ENCODE measurements at places on chromosomes 13 and 19.
A peak's percentile ranks its signal among the peaks of the same experiment; 100 is the strongest.

DNA sequence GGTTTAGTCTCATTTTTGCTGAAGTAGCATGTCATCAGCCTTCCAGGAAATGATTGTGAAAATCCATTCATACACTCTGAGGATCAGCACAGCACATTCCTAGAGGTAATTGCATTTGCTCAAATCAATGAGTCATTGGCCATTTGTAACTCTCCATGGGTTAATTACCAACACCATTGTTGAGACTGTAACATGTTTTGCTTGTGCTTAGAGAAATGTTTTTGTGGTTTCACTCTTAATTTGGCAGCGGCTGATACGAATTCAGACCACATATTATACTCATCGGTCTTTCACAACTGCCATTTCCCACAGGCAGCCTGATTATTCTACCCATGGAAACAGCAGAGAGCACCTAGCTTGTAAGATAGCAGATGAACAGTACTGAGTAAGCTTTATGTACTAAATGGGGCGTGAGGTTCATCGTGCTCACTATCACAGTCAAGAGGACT, 110.3 kb downstream of the NHLRC3 start:
- no peak for DNase-seq

DNA sequence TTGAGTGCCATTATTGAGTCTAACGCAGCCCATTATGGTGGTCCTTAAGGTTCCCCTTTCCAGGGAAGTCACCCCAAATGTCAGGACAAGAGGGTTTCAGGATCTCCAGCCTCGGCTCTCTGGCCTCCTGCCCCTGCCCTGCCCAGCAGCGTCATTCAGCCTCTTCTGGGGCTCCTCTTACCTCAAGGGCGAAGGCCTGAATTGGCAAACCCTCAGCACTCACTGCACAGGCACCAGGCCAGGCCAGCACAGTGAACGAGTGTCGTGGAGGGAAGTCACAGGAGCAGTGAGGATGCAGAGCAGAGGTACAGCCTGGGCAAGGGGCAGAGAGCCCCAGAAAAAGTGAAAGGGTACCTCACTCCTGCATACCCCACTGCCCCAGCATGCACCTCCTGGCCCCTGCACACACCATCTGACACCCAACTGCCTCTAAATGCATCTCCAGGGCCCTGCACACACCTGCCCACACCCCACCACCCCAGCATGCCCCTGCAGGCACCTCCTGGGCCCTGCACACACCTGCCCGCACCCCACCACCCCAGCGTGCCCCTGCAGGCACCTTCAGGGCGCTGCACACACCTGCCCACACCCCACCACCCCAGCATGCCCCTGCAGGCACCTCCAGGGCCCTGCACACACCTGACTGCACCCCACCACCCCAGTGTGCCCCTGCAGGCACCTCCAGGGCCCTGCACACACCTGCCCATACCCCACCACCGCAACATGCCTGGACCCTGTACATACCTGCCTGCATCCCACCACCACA, 19.8 kb downstream of the SLC25A42 start:
- no peak for DNase-seq

DNA sequence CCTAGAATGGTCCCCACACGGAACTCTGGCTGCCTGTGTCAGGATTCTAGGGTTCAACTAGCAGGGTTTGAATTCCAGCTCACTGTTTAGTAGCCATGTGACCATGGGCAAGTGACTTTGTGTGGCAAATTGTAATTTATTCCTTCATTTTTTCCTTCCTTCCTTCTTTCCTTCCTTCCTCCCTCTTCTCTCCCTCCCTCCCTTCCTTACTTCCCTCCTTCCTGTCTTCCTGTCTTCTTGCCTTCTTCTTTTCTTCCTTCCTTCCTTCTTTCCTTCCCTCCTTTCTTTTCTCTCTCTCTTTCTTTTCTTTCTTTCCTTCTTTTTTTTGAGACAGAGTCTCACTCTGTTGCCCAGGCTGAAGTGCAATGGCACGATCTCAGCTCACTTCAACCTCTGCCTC, 8.5 kb upstream of the DENND1C start:
- no peak for DNase-seq

DNA sequence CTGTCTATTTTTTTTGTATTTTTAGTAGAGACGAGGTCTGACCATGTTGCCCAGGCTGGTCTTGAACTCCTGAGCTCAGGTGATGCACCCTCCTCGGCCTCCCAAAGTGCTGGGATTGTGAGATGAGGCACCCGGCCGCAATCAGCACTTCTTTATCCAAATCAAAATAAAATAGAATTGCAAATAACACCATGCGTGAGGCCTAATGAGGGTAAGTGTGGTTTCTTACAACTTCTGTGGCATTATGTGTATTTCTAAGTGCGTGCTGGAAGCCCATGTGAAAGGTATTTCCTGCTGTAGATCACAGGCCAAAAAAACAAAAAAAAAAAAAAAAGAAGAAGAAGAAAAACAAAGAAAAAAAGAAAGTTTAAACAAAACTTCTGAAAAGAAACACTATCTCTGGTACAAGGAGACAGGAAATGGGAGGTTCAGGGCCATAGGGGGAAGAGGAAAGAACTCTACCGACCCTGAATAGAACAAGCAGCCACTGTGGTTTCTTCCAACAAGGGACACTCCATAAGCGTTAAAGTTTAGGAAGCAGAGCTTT, 3.0 kb upstream of the GRAMD1A start:
- no peak for DNase-seq

DNA sequence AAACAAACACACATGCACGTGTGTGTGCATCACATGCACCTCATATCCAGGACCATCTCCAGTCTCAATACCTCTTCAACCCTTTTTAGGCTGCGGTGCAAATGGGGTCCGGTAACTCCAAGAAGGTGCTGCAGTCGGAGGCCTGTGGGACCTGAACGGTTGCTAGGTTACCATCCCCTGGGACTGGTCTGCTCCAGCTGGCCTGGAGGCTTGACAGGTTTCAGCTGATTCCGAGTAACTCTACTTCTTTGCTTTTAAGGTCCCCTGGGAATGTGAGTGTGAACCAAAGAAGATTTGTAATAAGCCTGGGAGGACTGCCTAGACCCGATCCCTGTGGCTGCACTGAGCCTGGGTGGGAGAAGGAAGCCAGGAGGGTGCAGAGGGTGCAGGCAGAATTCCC, 117.5 kb downstream of the CCNA1 start:
- peak; percentile 43 for DNase-seq

DNA sequence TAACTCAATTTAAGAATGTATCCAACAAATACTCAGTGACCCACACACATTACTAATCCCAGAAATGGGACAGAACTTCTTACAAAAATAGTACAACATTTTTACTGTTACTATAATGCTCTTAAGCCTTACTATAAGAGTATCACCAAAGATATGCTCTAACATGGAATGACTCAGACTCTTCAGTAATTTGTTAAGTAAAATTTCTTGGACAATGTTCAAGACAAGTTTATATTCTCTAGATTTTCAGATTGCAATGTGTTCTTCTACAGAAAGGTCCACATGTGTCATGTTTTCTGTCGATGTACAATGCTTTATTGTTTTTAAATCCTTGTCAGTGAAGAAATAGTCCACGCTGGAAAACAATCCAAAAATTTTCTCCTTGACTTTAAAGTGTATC, 66.3 kb upstream of the RFXAP start:
- no peak for DNase-seq
